H4 (cell line): ENCODE measurements at places on chromosomes 12 and 14. TPM values are rescaled to one million over a fixed set of nuclear protein-coding genes. Genes with fewer than 3 reads are reported as not detected.

ANG gene
- total RNA-seq: 3.9 and 9.2 TPM in 2 replicates

PRICKLE1 gene
- total RNA-seq: 1.1 and 1.8 TPM in 2 replicates

CLEC1B gene
- total RNA-seq: not detected in 2 replicates

RAPGEF3 gene
- total RNA-seq: 2.0 and 3.0 TPM in 2 replicates

DLK1 gene
- not detected in 2 replicates for total RNA-seq

FGD6 gene
- 6.6 and 8.1 TPM in 2 replicates for total RNA-seq

KRT77 gene
- total RNA-seq: not detected in 2 replicates

HSPB8 gene
- total RNA-seq: 49.4 and 51.5 TPM in 2 replicates

PAX9 gene
- total RNA-seq: 4.6 and 5.2 TPM in 2 replicates

PTCSC3 gene
- not detected in 2 replicates for total RNA-seq

TAS2R42 gene
- not detected in 2 replicates for total RNA-seq

SLCO1B1 gene
- not detected in 2 replicates for total RNA-seq

COQ6 gene
- total RNA-seq: 19.9 and 38.5 TPM in 2 replicates

NYNRIN gene
- 0.14 and 0.21 TPM in 2 replicates for total RNA-seq

RPL10L gene
- not detected in 2 replicates for total RNA-seq

KCNH3 gene
- total RNA-seq: 0.70 and 1.6 TPM in 2 replicates

KRT85 gene
- total RNA-seq: not detected in 2 replicates

TMEM52B gene
- total RNA-seq: 0.10 and 1.5 TPM in 2 replicates

SCNN1A gene
- total RNA-seq: 1.7 and 2.1 TPM in 2 replicates

LIN52 gene
- total RNA-seq: 13.0 TPM in 2 replicates

CIPC gene
- 13.6 and 22.9 TPM in 2 replicates for total RNA-seq

RNU4-1 gene
- under 0.01 TPM in 2 replicates for total RNA-seq

DTX1 gene
- 1.3 and 2.8 TPM in 2 replicates for total RNA-seq

KLHL33 gene
- total RNA-seq: not detected in 2 replicates

HCAR3 gene
- total RNA-seq: not detected in 2 replicates

RPGRIP1 gene
- not detected in 2 replicates for total RNA-seq

FGF6 gene
- total RNA-seq: not detected in 2 replicates

OASL gene
- total RNA-seq: 5.3 and 9.2 TPM in 2 replicates

ADCY4 gene
- not detected in 2 replicates for total RNA-seq

SOX5 gene
- total RNA-seq: 2.5 and 5.4 TPM in 2 replicates

C1RL gene
- 21.4 and 46.4 TPM in 2 replicates for total RNA-seq

KRT74 gene
- not detected in 2 replicates for total RNA-seq

SLC25A21 gene
- total RNA-seq: not detected in 2 replicates

SLC4A8 gene
- total RNA-seq: 2.1 and 2.6 TPM in 2 replicates

ABHD12B gene
- total RNA-seq: not detected in 2 replicates

AQP2 gene
- not detected in 2 replicates for total RNA-seq

FAM186B gene
- 0.39 and 3.8 TPM in 2 replicates for total RNA-seq

C12orf42 gene
- not detected in 2 replicates for total RNA-seq
